Right renal pelvis (tissue), 4 donors: ENCODE measurements at places on chromosomes 12 and 14. TPM values are rescaled to one million over a fixed set of nuclear protein-coding genes. Genes with fewer than 3 reads are reported as not detected.

CLEC4C gene
- polyA plus RNA-seq: not detected

CCDC184 gene
- 1.2 TPM for polyA plus RNA-seq

GRIN2B gene
- polyA plus RNA-seq: 1.3 TPM

ST8SIA1 gene
- polyA plus RNA-seq: 6.0 TPM

CLEC12A gene
- polyA plus RNA-seq: 0.74 TPM

SPTLC2 gene
- 75.4 TPM for polyA plus RNA-seq

DNA sequence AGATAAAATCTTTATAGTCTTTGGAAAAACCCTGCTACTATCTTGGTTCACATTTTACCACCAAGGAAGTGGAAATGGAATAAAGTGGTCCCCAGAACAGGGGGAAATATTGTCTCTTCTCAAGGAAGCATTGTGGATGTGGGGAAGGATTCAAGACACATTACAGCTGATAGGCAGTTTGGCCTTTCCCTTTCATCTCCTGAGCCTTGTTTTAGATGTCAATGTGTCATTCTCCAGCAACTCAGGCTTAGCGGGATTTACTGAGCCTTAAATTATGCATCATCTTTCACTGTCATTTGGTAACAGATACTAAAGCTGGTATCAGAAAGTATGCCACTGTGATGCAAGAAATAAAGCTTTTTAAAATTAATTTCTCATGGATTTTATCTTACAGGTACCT, 136.2 kb downstream of the STXBP6 start:
- no peak for DNase-seq

DNA sequence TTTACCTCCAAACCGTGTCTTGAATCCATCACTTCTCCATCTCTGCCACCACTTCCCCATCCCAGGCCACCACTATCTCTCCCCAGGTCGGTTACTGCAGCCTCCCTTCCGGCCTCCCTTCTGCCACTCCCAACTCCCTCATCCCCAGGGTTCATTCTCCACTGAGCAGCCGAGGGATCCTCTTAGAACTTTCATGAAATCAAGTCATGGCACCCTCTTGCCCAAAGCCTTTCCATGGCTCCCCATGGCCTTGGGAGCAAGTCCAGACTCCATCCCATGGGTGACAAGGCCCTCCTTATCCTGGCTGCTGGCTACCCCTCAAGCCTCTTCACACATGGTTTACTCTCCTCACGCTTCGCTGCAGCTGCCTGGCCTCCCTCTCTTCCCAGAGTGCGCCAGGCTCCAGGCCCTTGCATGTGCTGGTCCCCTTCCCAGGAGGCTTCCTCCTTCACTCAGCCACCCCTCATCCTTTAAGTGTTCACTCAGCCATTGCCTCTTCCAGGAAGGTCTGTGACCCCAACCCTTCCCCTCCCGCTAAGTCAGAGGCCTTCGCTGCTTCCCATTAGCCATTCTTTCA, 17.9 kb upstream of the SH2B3 start:
- DNase-seq: no peak

GRCh38 chr14:54579621-54580020, 12.7 kb downstream of the SAMD4A start:
- DNase-seq: no peak

GRCh38 chr12:80183939-80184338, 84.6 kb downstream of the OTOGL start:
- DNase-seq: no peak

DNA sequence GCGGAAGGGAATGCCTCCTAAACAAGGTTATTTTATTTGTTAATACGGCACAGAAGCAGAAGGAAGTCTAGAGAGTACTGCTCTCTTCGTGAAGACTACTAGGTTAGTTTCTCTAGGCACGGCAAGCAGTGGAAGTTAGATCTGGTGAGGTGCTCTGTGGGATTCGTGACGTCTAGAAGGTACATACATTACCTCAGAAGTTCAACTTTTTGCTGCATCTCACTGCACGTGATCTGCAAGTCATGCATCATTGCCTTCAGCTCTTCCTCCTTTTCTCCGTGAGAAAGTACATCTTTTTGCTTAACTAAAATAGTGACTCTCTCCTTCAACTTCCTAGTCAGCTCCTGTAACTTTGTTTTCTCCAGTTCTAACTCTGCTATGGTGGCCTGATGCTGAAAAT, 74.7 kb downstream of the NIN start:
- no peak for DNase-seq

GRCh38 chr12:109120095-109120494, 3.7 kb downstream of the ACACB start:
- DNase-seq: no peak

GRCh38 chr12:50589650-50590435, 85.1 kb downstream of the DIP2B start:
- DNase-seq: no peak

GRCh38 chr14:101537286-101537685, 24.0 kb upstream of the DIO3 start:
- no peak for DNase-seq

- no peak for DNase-seq
These were observed 22.0 kb upstream of the SRRM4 start for GRCh38 chr12:118959348-118959747.

DNA sequence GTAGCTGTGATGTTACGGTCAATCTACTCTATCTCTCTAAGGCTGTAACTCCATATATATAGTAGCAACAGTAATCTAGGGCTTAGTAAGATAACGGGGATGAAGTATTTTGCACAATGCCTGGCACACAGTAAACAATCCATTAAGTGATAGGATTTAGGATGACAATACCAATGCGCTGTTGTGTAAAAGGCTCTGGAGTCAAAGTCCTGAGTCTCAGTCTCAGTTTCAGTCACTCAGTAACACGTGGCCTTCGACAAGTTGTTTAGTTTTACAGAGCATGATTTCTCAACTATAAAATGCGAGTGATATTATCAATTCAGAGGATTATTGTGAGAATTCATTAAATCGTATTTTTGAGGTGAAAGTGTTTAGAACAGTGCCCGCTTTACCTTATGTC, 162.4 kb downstream of the GARIN6 start:
- no peak for DNase-seq

DNA sequence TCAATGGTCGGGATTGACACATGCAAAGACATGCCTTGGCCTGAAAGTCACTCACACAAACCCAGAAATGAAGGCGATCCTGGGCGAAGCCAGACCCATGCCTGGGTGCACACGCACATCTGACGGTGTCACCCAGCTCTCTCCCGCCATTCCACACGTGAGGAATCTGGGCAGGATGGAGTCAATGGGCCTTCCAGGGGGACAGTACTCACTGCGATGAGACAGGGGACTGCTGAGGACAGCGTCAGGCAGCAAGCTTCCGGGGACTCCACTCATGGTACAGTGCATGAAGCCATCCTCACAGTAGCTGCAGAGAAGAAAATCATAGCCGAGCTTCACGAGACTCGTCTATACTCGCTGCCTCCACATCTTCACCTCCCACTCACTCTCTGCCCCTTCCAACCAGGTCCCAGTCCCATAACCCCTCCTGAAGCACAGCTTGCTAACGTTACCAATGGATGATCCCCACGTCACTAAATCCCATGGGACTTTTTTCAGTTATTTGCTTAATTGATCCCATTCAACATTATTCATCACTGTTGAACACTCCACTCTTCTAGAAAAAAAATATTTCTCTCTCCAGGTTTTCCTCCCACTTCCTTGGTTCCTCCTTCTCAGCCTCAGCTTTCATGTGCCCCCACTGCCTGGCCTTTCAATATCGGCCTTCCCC, 77.8 kb downstream of the VWF start:
- no peak for DNase-seq

- DNase-seq: no peak
These were observed 268.0 kb downstream of the BTG1 start for GRCh38 chr12:91877456-91878235.
